ENCODE measurements at places on chromosomes 11 and 22.

- no peak for DNase-seq
These were observed 665 bp downstream of the CCS start for GRCh38 chr11:66593650-66594049.

DNA sequence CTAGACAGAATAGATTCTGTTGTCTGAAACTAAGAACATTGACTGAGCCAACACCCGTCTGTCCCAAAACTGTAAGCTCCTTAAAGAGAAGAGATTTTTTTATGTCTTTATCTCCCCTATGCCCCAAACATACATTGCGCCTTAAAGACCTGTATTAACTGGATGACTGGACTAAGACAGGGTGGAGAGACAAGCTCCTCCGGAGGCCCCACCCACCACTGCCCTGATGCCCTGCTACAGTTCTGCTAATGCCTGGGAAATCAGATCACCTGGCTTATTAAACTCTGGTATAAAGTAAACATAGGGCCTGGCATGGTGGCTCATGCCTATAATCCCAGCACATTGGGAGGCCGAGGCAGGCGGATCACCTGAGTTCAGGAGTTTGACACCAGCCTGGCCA, 203.7 kb downstream of the TENM4 start:
- no peak for DNase-seq

DNA sequence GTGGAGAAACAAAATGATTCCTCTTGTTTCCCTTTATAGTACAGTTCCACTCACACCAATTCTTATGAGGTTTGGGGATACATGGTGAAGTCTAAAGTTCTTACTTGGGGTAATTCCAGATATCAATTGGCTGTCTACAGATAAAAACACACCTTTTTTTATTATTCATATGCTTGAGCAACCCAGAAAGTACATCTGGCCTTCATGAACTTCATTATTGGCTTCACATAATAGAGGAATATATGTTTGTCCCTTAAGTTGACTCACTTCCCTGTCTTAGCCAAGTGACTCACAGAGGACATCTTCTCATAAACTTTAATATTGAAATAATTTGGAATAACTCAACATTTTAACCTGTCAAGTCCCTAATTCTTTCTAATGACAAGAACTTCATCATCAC, 36.3 kb upstream of the SOX6 start:
- DNase-seq = no peak

- DNase-seq = no peak
These were observed 34.1 kb downstream of the DAGLA start for GRCh38 chr11:61714316-61714715.

DNA sequence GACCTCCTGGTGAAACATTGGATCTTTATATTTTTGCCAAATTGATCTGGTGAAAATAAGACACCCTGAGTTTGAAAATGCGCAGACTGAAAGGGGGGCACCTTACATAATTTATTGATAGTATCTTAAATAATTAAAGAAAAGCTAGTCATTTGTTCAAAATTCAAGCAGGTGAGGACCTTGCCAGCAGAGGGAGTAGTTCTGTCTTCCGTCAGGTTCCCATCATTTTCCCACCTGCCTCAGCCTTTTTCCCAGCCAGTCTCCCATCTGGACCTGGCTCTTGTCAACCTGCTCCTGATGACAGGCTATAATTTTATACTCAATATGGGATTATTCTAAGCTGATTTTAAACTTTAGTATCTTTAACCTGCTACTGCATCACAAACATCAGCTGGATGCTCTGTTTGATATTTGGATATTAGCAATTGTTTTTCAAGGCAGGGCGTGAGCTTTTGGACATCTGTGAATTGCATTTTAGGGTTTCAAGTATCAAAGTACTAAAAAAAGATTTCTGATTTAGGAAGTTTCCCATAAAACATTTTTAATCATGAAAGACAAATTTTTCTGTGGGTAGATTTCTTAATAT, 132.0 kb downstream of the ELP4 start:
- DNase-seq = peak; percentile 55

DNA sequence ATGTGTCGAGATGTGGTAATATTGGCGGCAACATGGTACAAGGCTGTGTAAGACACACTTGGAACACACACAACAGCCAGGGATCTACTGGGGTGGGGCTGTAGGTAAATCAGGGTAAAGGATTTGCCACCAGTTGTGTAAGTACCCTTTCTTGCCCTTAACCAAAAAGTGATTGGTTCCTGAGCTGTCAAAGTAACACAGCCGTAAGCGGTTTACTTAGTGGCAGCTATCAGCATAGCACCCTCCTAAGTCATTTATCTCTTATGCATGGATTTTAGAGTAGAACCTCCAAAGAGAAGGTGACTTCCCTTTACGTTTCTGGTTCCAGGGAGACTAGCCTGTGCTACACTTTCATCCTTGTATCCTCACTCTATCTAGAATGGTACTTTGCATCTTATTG, 57.2 kb downstream of the SPECC1L start:
- DNase-seq = no peak

DNA sequence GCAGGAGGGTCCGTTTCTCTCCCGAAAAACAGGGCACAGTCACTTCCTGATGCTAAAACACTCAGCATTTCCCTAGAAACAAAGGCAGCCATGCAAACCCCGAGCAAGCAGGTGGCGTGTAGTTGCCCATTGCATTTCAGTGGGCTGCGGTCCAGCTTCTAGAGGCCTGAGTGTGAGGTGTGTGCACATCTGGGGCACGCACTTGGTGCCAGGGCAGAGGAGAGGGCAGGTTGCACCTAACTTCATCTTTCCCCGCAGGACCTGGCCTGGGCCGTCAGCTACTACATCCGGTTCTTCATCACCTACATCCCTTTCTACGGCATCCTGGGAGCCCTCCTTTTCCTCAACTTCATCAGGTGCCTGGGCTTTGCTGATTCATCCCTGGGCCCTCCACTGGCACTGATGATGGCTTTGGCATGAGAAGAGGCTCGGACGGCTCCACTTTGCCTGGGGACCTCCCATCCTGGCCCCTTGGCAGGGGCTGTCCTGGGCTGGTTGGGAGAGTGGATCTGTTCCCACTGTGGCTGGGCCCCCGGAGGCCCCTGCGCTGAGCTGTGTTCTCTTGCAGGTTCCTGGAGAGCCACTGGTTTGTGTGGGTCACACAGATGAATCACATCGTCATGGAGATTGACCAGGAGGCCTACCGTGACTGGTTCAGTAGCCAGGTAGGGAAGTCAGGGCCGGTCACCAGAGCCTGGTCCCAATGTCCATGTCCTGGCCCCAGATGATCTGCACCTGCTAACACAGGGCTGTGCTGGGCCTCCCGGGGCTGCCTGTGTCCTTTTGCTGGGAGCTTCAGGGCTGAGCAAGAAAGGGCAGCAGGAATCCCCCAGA, 28.4 kb downstream of the FADS3 start:
- no peak for DNase-seq

- DNase-seq = no peak
These were observed 2.6 kb upstream of the MS4A2 start for GRCh38 chr11:60085909-60086308.

GRCh38 chr22:27952091-27952490, 33.0 kb upstream of the PITPNB start:
- DNase-seq = no peak

DNA sequence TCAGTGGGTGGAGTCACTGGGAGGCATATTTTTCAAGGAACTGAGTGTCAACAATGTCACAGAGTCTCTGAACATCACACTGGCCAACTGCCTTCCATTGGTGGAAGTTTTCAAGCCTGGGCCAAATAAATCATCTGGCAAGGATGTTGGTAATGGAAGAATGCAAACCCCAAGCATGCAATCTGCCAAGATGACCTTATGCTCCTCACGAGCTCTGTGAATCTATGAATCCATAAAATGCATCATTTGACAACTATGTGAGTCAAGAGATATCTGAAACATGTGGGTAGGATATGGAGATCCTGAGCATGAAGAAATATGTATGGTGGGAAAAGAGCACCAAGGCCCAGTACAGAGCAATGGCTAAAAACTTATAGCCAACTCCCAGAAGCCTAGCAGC, 122.2 kb downstream of the PLEKHA7 start:
- DNase-seq = no peak

DNA sequence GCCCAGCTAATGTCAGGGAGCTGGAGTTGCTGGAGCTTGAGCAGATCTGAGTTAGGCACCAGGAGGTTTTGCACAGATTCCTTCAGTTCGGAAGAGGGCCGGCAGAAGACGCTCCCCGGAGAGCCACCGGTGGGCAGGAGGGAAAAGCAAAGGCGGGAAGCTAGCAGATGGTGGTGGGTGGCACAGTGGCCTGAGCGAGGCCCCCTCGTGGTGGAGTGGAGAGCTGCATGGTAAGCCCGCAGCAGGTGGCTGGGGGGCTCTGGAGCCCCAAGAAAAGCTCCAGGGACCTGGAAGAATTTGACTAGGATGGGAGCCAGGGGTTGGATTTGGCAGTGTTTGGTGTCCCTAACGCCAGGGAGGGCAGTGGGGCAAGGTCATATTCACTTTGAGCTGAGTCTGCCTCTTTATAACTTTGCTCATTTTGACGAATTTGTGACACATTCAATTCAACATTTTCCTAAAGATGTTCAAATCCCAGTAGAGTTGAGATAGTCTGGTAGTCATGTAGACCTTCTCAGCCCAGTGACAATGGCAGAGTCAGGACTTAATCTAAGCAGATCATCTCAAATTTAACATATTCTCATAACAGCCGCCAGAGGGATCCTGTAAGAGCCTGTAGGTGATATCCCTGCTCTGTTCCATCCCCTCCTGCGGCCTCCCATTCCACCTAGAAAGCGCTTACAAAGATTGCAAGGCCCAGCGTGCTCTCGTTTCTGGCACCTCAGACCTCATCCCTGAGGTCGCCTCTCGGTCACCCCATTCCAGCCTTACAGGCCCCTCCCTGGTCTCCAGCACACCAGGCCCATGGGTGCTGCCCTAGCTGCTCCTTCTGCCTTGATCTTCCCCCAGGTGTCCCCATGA, 57.9 kb downstream of the TRIM29 start:
- DNase-seq = no peak

- DNase-seq = no peak
These were observed 150.1 kb downstream of the TENM4 start for GRCh38 chr11:79290761-79291160.

DNA sequence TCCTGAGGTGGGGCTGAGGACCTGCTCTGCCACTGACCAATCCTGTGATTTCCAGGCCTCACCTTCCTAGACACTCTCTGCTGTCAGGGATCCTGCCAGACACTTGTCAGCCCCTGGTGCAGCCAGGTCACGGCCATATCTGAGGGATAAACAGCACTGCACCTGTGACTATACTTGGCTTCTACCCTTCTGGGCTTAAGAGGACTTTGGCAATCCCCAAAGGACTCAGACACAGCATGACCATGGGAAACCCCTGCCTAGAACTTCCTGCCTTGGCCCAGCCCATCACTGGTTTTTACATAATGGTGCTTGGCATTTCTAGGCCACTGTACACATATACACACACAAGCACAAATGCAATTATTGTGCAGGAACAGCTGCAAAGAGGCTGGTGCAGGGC, 11.6 kb upstream of the OLFML1 start:
- no peak for DNase-seq

DNA sequence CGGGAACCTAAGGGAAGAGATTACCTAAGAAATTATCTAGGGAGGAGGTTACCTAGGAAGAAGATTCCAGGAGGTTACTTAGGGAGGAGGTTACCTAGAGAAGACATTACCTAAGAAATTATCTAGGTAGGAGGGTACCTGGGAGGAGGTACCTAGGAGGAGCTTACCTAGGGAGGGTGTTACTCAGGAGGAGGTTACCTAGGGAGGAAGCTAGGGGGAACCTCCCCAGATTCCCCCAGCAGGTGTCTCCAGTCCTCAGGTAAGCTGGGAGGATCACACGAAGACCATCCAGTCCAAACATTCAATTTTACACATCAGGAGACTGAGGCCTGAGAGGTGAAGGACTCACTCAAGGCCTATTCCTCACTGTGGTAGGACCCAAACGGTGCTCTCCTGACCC, 482.8 kb downstream of the TBC1D22A start:
- no peak for DNase-seq

GRCh38 chr11:69807106-69807815, 12.0 kb downstream of the FGF3 start:
- no peak for DNase-seq

GRCh38 chr11:112453601-112454577, 193.2 kb upstream of the PLET1 start:
- DNase-seq = peak; percentile 41

DNA sequence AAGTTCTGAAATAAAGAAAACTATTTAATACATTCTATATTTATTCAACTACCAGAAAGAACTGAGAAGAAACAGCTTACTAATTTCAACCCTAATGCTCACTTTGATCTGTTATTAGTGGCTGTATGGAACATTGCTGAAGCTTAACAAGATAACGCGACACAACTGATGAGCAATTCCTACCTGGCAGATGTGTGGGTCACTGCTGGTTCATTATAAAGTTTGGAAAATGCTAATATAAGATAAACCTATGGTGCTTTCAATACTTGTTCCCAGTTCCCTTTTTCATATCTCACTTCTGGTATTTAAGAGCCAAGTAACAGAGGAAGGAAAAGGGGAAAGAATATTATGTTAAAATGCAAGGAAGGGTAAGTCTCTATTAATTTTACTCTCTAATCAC, 10.5 kb downstream of the CTSC start:
- DNase-seq = no peak

GRCh38 chr11:74257959-74258553, 53.4 kb downstream of the P4HA3 start:
- no peak for DNase-seq

DNA sequence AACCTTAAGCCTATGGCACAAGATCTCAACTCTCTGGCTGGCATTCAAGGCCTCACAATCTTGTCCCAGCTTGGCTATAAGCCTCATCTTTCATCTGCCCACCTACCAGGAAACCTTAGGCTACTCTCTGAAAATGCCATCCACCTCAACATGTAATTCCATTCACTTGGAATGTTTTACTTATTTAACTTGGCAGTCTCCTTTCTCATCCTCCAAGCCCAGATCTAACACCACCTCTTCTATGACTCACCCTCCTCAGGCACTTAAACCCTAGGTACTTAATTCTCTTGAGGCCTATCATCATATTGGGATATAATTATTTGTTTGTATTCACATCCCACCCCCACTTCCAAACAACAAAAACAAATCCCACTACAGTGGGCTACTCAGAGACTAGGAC, 15.0 kb downstream of the POGLUT3 start:
- no peak for DNase-seq

DNA sequence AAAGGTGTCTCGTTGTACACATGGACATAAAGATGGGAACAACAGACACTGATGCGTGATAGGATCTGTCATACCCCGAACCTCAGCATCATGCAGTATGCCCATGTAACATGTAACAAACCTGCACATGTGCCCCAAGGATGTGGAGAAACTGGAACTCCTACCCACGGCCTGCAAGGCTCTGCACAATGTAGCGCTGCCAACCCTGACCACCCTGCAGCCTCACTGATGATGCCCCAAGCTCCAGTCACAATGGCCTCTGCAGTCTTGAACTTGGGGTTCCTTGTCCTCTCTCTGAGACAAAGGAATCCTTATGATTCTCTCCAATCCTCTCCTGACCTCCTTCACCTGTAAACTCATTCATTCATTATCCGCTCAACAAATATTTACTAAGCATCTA, 14.2 kb downstream of the LMO1 start:
- DNase-seq = no peak

All from Calu3 (cell line).